ENCODE measurements at places on chromosomes 7 and 10.
A peak's percentile ranks its signal among the peaks of the same experiment; 100 is the strongest.

DNA sequence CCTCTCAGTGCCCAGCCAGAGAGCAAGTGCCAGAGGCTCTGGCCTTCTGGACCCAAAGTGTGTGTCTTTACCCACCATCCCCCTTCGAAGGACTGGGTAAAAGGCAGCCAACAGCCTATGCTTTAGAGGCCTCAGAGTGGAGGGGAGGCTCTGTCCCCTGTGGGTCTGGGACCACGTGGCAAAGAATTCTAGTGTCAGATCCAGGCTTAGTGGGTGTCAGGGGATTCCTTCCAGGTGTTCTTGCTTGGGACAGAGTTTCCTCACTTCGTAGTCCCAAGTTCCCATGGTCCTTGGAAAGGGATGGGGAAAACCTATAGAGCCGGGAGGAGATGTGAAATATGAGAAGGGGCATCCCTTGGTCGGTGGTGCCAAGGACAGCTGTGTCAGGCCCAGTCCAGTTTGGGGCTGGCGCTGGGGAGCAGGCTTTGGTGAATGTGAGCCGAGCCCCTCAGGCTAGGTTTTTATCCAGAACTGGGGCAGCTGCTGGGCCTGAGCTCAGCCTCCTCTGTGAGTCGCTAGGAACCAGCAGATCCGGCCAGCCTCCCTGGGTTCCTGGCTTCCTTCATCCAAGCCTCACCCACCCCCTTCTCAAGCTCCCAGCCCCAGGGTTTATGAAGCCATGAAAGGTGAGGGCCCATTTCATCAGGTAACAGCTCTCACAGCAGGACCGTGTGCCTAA lies 71.2 kb downstream of the C10orf105 start:
- DNase-seq = no peak

- DNase-seq = no peak
Observed at GRCh38 chr10:119505131-119505551, 37.4 kb downstream of the RGS10 start.

GRCh38 chr10:69729326-69730048 lies 72.2 kb upstream of the COL13A1 start:
- DNase-seq = no peak

- DNase-seq = no peak
Observed at GRCh38 chr7:151607464-151607867, 87.8 kb upstream of the RHEB start.

DNA sequence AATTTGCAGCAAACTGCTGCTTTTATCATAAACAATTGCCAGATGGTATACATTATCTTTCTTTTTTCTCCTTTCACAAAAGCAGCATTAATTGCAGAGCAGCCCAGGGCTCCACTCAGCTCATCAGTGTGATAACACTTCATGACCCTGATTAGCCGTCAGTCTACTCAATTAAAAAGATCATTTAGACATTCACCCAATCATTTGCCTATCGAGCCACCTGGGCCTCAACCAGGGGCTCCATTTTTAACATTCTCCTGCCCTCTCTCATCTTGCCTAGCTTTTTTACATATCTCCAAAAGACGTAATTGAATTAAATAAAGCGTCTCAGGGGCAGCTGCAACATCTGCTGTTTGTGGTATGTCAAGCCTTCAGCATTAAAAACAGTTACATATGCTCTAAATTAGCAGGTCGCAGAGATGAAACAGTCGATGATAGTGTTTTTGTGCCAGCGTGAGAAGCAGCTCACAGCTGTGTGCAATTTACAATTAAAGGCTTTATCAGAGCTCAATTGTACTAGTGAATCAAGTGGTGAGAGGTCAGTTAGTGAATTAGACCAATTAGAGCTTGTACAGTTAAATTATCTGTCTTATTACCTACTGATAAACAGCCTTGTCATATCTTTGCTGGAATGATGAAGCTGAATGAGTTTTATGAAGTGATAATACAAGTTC lies 522.5 kb downstream of the ETV1 start:
- DNase-seq = no peak

GRCh38 chr10:11856678-11857077 lies 33.5 kb downstream of the PROSER2 start:
- DNase-seq = no peak

DNA sequence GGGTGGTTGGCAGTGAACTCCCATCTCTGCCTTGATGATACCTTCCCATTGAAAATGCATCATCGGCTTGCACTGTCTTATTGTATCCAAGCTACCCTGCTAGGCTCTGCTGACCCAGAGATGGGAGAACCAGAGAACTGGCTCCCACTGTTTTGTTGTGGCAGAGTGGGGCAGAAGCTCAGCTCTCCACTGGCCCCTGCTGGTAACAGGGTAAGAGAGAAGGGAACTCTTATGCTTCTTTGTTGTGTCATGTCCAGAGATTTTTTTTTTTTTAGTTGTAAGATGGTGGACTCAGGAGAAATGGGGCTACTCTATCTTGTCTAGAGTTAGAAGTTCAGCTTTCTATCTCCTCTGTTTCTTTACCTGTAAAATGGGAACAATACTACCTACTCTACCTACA lies 100.5 kb upstream of the SDK1 start:
- DNase-seq = no peak

- DNase-seq = no peak
Observed at GRCh38 chr10:131231965-131232541, 79.5 kb downstream of the TCERG1L start.

DNA sequence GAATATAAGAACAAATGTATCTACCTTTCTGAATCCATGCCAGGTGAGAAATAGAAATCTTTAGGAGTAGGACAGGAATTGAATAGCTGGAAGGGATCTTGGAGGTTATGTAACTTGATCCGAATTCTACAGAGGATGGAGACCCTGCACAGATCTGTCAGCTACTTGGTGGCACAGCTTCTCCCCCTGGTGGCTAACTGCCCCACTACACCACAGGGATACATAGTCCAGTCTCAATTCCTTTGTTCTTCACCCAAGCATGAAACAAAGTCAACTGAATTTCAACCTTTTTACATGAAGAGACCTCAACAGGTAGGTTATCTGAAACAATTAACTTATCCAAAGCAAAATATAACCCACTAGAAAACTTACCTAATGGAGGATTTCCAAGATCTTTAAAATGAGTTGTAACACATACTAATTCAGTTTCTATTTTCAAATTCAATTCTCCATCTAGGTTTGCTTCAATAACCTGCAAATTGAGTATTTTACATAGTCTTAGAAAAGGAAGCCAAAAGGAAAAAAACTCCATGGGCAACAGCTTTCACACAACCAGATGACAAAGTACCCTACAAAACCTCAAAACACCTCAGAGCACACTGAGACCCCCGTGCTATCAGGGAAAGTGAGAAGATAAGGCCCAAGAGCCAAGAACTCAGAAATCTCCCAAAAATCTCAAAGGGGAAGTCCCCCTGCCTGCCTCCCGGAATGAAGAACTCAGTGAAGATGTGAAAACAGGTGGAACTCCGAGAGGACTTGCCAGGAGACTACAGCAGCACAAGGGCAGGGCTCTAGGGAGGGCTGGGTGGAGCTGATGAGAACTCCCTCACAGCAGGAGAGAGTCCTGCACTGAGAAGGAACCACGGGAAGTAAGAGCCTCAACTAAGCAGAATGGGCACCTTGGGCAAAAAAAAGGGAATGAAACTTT lies 10.3 kb downstream of the HUS1 start:
- peak; percentile 37 for DNase-seq

DNA sequence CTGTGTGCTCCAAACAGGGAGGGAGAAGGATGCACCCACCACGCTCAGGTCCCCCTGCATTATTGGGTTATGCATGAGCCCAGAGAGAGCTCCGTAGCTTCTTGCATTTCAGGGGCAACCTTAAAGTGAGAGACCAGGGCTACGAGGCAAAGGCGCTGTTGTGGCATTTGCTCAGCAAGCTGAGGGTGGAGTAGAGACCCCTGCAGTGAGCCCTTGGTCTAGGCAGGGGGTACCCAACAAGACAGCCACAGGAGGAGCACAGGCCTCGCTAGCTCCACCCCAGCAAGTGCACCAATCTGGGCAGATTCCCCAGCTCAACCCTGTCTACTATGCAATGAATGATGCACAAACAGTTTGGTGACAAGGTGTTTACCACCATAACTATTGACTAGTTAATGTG lies 198.4 kb downstream of the CALN1 start:
- no peak for DNase-seq
